ENCODE measurements at places on chromosomes 11 and 22.

DNA sequence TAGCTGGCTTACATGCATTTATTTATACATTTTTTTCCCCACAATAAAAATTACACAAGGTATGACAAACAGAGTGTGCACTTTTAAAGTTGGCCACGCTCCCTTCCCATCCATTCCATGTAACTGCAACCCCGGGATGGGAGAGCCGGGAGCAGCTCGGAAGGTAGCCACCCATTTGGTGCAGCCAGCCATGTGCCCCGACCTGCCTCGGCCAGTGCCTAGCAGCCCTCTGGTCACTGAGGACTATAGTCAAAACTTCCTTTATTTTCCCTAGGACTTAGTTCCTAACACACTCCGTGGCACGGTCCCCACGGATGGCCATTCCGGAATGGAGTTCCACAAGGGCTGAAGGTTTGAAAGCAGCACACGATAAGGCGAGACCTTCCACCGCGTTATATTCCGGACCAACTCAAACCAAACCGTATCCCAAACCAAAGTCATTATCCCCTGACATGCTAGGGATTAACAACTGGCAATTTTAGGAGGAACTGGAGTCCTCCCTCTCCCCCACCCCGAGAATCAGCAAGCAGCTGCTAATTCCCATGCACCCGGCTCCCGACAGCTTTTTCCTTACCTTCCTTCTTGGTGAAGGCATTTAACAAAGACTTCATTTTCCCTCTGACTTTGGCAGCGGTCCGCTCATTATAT, 426.4 kb downstream of the SHANK2 start:
- DNase-seq, result no peak

DNA sequence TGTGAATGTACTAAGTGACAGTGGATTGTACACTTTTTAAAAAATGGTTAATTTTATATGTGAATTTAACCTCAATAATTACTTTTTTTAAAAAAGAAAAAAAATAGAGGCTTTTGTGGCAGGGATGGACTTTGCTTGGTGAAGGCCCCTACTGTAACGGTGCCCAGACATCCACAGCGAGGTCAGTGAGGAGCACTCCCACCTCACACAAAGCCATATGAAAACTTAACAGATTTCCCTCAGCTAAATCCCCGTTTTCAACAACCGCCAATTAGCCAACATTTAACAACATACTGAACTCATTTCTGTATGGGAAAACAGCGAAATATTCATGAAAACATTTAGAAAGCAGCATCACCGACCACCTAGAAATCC, 642 bp upstream of the C11orf58 start:
- DNase-seq, result no peak

DNA sequence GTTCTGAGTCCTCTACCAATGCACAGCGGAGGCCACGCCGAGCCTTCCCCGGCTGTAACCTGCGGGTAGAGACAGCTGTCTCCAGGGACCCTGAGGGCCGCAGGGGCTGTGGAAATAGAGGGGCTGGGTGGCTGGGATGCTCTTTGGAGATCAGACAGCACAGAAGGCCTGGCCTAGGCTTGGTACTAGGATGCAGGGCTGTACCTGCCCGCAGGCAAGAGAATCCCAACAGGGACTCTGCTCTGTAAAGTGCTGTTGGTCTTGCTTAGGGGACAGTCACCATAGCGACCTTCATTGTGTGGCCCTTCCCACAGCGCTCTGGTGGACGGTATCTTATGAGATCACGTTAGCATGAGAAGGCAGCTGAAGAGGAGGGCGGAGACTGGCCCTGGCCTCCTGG, 11.3 kb upstream of the KCNJ5 start:
- DNase-seq, result no peak

DNA sequence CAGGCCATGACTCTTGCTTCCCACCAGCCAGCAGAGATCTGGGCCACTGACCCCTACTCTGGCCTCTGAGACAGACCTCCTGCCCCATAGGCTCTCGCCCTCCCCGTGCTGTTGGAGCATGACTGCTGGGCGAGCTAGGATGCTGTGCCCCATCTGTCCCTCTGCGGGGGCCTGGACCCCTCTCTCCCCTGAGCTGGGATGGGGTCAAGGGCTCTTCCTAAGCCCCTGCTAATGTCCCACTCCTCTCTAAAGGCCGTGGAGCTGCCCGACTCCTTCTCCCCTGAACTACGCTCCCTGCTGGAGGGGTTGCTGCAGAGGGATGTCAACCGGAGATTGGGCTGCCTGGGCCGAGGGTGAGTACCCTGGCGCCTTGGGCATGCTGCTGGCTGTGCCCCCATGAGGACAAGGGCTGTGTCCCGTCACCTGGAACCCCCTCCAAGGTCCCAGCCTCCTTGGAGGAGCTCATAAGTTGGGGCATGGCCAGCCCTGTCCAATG, 6.2 kb upstream of the ANKRD13D start:
- no peak for DNase-seq

DNA sequence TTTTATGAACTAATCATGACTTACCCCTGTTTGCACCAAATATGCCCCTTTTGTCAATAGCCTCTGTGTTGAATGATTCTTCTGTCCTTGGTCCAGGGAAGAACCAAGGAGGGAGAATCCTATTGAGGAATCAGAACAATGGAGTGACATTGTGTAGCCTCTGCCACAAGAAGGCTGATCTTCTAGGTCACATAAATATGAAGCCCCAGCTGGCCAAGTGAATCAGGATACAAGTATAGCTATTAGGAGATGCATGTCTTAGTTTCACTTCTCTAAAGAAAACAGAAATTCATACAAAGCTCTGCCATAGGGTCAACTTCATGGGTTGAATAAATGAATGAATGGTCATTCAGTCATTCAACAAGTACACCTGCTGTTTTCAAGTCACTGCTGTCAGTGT, 118.2 kb upstream of the BLID start:
- no peak for DNase-seq

- DNase-seq, result no peak
Measured at GRCh38 chr11:96124155-96124554, 200.2 kb upstream of the MTMR2 start.

DNA sequence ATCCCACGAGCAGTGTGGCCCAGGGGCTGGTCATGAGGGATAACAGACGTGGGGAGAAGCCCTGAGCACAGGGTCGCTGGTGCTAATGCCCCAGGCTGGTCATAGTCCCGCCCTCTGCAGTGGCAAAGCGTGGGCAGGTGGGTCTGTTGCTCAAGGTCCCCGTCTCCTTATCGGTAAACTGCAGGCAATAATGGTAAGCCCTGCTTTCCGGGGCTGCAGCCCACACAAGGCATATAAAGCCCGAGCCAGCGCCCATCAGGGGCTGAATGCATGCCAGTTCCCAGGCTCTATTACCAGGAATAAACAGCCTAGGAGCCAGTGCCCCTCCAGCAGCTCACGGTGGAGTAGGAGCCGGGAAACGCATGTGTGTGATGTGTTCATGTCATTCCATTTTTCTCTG, 261.0 kb downstream of the BRD1 start:
- no peak for DNase-seq

DNA sequence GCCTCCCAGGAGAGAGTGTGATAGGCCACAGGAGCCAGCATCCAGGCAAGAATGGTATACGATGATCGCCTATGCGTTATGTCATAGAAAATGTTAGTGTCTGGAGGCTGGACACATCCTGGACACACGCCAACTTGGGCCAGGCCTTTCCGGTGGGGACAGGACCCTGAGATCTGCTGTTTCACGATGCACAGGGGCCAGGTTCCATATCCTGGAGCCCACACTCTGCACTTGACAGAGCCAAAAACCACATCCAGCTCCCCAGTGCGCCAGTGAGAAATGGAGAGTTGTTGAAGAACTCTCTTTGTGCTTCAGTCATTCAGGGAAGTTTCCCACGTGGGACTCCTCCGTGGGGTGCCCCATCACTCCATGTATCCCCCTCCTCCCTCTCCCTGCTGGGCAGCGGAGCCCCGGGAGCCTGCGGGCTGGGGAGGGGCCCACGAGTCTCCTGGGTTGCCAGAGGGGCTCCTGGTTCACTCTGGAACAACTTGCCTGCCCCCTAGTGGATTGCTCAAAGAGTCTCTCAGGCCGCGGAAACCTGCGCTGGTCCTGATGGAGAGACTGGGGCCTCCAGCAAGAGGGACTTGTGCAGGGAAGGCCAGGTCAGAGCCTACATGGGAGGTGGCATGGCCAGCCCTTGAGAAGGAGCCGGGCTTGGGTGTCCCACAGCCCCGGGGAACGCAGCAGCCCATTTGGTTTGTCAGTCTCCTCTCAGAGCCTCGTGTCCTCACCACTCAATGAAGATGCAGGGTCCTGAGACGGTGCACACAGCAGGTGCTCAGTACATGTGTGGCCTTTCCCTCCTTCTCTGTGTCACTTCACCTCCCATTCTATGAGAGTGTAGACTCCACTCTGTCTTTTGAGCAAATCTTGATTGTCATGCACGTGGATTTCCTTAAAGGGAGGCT, 10.2 kb upstream of the LRRC32 start:
- DNase-seq, result peak; percentile 24

- no peak for DNase-seq
Measured at GRCh38 chr11:110022548-110022947, 70.6 kb upstream of the ZC3H12C start.

DNA sequence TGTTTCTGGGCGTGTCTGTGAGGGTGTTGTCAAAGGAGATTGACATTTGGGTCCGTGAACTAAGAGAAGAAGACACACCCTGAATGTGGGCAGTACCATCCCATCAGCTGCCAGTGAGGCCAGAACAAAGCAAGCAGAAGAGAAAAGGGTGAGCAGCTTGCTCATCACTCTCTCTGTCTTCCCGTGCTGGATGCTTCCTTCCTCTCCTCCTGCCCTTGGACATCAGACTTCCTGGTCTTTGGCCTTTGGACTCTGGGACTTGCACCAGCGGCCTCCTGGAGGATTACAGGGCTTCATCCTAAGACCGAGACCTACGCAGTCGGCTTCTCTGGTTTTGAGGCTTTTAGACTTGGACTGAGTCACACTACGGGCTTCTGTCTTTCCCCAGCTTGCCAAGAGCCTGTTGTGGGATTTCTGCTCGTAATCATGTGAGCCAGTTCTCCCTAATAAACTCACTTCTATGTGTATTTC, 18.8 kb downstream of the APOL2 start:
- DNase-seq, result no peak

GRCh38 chr11:64321026-64321425, 3.1 kb downstream of the PRDX5 start:
- no peak for DNase-seq
